Stimulated activated CD4-positive, alpha-beta T cell treated with anti-CD3 and anti-CD28 coated beads, Interleukin-4, amount 100 ng/mL, for 4 hours (primary cell): ENCODE measurements at places on chromosomes 2 and 18.

DNA sequence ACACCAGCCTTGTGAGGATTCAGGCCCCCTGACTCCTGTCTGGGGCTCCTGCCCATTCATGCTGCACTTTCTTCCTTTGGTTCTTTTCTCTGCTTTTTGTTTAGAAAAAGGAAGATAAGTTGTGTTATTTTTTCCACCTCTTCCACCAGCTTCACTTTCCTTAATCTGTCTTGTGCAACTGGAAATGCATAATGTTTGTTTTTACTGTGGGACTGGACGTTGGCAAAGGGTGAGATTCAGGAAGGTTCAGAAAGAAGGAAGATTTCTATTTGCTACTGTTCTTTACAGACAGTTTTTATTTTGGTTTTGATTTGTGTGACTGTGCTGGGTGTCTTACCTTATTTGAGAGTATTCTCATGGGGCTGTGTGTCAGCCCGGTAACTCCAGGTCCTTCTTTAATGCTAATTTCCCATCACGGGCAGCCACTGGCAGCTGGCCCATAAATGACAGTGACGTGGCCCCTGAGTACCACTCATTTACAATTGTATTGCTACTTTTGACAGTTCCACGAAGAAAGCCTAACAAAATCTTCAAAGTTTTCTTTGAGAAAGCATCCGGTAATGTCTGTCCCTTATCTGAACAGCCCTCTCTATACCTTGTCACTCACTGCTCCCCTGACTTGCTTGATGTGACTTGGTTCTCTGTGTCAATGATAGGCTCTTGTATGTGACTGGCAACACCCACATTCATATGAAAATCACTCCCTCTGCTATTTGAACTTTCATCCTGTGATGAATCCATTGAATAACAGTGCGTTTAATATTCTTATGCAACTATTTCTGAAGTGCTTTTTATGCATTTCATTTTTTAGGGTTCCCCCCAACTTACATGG, 32.7 kb downstream of the RHBDD1 start:
- DNase-seq, result no peak

DNA sequence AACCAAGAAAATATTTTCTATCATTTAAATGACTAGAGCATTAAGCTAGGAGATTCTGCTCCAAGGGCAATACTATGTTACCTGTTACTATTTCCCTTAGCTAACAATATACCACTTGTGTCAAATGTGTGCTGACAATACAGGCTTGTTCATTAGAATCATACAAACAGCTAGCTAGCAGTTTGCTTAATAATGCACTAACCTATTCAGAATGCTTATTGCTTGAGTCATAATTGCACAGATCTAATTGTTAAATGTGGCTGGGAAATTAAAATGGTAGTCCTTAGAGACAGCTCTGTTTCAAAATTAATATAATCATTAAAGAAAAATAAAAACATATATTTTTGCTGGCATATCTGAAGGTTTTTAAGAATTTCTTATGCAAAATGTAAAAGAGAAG, 344.2 kb downstream of the ERBB4 start:
- no peak for DNase-seq

DNA sequence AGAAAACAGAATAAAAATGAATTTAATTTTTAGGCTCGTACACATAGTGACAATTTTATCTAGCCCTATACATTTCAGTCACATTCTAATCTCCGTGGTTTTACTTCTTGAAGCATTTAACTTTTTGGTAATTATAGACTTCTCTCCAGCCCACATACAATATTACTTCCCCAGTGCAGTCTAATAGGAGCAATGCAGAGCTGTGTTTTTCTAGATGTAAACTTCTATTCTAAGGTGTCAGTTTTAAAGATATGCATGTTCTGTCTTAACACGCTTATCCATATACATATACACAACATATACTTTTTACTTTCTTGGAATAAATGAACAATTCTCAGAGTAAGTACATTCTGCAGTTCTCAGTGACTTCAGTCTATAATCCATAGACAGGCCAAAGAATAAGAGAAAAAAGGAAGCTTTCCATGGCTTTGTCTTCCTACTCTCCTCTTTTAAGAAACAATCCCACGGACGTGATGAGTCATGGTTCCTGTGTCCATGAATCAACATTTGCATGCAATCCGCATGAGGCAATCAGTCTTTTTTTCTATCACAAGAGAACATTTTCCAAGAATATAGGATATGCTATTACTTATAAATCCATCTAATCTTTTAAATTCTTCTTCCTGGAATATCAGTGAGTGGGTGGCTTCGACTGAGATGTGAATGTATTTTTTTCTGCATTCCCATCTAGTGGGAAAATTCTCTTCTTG, 42.8 kb downstream of the CCDC102B start:
- no peak for DNase-seq

DNA sequence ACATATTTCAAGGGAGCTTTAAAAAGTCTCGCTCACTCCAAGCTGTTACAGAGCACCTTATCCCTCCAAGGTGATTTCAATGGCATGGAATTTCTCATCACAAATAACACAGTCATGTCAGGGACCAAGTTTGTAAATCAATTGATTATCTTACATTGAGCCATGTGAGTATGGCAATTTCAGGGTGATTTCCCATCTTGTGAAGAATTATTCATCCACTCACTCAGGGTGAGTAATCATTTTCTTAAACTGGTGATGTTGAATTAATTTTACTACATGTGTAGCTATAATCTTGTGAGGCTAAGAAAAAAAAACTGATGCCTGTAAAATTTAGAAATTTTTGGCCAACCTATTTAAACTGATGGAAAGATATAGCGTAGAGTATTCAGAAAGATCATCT, 3.3 kb upstream of the ABCA12 start:
- DNase-seq, result no peak

DNA sequence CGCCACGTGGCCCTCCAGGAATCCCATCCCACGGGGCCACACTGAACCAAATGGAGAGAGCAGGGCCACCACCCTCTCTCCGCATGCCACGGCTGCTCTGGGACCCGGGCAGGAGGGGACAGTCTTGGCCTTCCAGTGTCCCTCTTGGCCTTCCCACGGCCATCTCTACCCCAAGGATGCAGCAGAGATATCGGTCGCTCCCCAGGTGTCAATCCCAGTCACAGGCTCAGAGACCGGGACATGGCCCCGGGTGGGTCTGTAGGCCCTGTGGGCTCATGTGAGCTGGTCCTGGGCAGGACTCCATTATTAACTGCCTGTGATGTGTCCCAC, 15.3 kb downstream of the CAPN10 start:
- no peak for DNase-seq

GRCh38 chr2:85712336-85712735, 18.2 kb downstream of the GNLY start:
- no peak for DNase-seq

DNA sequence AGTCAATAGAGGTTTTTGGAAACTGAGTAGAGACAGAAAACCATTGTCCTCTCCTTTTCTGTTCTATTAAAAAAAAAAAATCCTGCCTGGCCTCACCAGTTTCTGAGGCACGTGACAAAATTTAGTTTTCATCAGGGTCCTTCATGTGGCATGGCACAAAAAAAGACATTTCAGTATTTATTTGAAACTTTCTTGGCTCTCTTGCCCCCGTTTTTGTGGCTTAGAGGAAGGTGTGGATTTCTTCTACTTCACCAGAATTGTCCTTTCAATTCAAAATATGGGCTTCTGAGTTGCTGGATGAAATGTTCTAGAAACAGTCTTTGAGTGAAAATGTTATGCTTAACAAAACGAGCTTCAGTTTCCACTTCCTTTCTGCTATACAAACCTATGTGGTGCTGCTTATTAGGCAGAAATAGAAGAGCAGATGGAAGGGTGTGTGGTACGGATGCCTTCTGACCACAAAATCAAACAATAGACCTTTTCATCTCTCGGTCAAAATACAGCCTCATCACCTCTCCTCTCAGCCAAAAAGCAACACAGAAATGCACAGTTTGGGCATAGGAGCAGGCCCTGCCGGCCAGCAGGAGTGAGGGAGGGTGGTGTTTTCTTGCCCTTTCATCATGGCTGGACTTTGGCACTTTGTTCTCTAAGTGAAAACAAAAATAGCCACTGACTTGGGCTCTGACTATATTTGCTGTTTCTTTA, 89.2 kb downstream of the SH3RF3 start:
- DNase-seq, result no peak

DNA sequence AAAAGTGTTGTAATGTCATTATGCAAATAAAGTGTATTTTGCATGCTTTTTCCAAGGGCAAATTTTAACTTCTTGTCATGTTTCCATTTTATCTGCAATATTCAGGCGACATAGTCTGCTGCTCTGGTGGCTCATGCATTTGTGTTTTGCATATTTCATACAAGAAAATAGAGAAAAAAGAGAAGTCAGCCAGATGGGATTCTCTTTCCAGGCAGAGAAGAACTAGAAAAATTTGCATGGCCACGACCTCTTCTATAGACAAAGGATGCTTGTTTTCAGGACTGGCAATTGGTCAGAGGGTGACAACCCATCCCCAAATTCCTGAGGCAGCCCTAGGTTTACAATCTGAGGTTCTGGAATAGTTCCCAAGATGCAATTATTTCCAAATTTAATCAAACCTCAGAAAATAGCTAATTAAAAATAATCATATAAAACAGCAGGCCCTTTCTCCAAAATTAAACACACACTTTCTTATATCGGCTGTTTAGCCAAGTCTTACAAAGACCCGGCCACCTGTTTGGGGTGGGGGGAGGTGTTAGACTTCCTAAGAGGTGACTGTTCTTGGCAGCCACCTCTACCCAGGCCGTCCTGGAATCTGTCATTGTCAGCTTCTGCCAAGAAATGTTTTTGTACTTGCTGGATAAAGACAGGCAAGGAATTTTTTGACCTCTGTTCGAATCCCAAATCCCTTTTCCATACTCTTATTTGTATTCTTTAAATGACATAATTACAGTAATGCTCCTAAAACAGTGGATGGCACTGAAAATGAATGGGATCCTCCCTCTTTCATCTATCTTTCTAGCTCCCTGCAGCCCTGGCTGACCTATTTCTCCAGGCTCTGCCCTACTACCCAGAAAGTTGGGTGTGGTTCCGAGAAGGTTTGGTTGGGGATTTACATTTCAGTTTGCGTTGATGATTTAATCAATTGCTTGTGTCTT, 20.8 kb upstream of the SOS1 start:
- no peak for DNase-seq

GRCh38 chr2:199409759-199410529, 47.8 kb downstream of the SATB2 start:
- DNase-seq, result no peak

DNA sequence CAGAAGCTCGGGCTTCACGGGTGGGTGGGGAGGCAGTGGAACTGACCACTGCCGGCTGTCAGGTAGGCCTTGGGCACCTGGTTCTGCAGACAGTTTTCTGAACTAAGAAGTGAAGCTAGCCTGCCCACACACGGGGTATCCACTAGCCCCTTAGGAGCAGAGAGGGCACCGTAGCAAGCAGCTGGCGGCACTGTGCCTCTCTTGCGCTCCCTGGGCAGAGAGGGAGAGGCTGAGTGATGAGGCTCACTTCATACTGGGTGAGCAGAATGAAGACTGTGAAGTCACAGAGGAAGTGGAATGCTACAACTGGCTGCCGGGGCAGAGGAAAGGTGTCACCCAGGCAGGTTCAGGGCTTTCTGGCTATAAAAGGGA, 753 bp downstream of the ITPRIPL1 start:
- peak; percentile 23 for DNase-seq

GRCh38 chr2:104433657-104434056, 420.3 kb upstream of the POU3F3 start:
- DNase-seq, result no peak

DNA sequence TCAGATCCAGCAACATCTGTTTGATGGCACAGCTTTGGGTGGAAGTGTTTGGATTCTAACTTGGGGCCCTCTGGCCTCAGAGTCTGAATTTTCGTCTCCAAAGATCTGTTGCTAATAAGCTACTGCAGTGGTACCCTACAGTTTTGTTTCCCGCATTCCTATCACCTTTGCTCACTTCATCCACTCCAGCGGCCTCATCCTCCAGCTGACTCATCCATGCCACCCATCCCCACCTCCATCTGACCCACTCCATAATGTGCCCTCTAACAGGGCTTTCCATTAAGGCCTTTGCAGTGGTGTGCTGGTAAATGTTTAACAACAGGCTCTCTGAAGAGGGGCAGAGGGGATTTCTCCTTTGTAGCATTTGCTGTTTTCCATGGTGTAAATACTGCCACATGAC, 225.5 kb downstream of the TGIF1 start:
- no peak for DNase-seq

GRCh38 chr2:45191146-45191863, 182.1 kb upstream of the SIX2 start:
- no peak for DNase-seq

DNA sequence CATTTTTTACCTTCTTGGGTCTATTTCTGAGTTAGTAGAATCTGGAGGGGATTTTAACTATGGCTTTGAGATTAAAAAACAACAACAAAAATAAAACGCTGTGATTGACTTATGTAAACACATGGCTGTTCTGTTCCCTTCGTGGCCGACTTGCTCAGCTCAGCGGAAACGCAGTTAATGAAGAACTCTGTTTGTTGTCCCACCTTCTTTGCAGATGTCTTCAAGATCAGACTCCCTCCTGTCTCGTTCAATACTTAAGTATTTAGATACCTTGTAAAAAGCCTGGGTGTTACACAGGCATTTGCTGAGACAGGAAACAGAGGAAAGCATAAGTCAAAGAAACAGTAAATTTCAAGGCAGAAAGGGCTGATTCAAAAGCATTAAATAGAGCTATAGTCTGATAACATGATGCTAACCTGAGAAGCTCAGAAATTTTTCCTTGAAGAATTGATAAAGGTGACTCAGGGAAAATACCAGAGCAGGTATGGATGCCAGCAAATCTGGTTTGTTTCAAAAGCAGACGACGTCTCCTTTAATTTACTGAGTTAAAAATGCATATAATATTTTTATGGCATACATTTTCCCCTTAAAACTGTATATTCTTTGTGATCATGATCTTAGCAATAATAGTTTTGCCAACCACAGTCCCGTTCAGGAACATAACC, 21.7 kb upstream of the POLI start:
- no peak for DNase-seq

- DNase-seq, result no peak
Observed at GRCh38 chr18:42201137-42201536, 246.1 kb downstream of the PIK3C3 start.
